ENCODE measurements at places on chromosomes 11 and 22.

DNA sequence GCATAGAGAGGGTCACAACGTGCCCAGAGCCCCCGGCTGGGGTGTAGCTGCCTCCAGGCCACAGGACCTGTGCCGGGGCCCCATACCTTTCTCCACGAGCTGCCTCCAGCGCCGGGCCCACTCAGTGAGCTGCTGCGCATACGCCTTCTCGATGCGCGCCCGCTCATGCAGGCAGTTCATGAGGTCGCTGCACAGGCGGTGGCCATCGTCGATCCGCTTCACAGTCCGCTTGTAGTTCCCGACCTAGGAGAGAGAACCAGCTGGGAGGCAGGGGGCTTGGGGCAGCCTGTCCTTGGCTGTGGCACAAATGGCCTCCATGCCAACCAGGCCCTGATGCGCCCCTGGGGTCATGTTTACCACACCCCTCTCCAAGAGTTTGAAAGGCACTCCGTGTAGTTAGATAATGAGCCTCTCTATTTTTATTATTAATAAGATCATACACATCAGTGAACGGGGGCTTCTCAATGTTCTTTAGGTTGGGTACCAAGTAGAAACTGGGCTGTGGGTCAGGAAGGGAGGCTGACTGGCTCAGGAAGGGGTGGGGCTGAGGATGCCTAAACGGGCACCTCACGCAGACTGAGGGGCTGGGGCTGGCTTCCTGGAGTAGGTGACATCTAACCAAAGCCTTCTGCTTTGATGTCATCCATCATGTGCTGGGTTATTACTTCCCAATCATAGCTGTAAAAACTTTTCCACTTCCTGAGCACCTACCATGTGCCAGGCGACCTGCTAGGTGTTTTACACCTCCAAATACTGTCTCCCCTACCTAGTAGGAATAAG, 36.5 kb upstream of the ARFGAP3 start:
- DNase-seq, result no peak

GRCh38 chr11:108135845-108136544, 14.6 kb downstream of the ACAT1 start:
- DNase-seq, result peak; percentile 51

DNA sequence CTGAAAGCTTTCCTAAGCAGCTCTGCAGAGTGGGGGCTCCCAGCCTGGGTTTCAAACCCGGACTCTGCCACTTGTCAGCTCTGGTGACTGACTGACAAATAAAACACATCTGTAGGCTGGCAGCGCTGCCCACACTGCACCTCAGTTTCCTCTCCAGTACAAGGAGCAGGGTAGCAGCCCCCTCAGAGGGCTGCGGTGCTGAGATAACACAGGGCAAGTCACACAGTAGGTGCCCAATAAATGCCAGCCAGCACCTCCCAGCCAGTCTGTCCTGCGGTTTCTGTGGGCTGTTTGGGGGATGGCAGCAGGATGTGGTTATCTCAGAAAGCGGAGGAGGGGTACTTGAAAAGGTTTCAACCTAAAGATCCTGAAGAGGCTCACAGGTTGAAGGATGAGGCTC, 1.5 kb downstream of the SYT12 start:
- no peak for DNase-seq

- DNase-seq, result no peak
Measured at GRCh38 chr22:38948181-38948940, 9.0 kb upstream of the APOBEC3A start.

GRCh38 chr11:128156486-128156885, 430.9 kb downstream of the ETS1 start:
- no peak for DNase-seq

All from fibroblast of the aortic adventitia (primary cell).